Adrenal gland (tissue), 19 donors: ENCODE measurements at places on chromosomes 1 and 21.

DNA sequence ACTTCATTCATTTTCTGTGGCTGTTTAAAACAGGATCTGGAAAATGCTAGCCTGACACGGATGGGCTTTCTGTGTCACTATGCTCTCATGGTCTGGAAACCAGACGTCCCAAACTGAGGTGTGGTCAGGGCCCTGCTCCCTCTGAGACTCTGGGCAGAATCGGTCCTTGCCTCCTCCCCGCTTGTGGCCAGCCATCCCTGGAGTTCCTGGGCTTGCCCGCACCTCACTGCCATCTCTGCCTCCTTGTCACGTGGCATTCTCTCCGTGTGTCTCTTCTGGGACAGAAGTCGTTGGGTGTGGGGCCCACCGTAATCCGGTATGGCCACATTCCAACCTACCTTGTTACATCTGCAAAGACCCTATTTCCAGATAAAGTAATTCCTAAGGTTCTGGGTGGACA lies 10.1 kb upstream of the ACTRT2 start:
- DNase-seq = no peak

- no peak for DNase-seq
Measured at GRCh38 chr1:101394041-101394440, 157.2 kb downstream of the S1PR1 start.

GRCh38 chr1:60598041-60598910 lies 484.1 kb upstream of the NFIA start:
- no peak for DNase-seq

DNA sequence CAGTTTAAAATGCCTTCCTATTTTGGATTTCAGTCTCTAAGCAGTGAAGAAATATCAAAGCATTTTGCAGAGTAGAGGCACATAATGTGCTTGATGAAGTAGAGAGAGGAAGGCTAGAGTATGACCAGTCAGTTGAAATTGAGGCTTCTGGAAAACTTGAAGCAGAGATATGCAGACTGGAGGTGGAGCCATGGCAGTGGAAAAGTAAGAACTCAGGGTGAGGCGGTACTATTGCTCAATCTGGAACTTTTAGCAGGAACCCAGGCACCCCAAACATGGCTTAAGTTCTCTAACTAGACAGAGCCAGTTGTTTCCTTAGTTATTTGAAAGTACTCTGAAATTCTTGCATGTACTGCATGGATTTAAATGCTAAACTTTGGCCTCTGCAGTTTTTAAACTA lies 288.6 kb downstream of the HHAT start:
- DNase-seq = no peak

- no peak for DNase-seq
Measured at GRCh38 chr1:232820431-232820830, 15.2 kb downstream of the MAP10 start.

GRCh38 chr1:172252321-172252720 lies 168.2 kb upstream of the C1orf105 start:
- no peak for DNase-seq

DNA sequence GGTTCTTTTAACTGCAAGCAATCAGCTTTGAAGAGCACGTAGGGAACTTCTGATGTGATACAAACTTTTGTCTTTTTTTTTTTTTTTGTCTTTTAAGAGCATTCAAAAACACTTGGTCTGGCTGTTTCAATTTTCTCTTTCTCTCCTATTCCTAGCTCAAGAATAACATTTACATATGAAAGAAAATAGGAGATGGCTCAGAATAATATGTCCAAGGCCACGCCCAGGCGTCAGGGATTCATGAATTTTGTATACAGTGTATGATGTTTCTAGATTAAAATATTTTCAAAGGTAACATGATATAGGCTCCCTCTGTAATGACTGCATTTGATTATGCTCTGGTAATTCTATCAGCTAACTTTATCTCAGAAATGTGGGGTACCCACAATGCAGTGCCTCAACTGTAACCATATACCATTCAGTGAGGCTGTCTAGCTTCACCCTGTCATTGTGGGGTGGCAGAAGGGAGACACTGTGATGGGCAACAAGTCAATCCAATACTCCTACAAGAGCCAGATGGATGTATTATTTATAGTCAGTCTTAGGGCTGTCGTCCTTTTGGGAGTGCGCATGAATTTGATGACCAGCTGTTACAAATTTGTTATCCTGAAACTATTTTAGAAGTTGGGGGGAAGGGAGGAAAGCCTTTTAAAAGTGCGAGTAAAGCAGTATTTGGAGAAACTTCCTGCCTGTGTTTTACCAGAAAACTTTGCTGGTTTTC lies 1.5 kb upstream of the AKNAD1 start:
- no peak for DNase-seq

DNA sequence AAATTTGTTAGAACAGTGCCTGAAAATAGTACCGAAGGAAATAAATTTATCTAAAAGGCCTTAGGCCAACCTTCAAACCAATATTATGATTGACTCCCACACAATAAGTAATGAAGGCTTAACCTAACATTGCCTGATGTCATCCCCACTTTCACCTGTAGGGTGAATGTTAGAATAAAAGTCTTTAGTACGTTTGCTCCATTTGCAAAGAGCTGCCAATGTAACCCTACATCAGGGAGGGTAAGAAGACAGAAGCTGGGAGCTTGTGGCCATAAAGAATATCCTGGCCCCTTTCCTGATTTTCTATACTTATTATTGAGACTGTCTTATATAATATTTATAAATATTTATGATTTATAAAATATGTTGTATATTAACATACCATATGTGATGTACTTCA lies 661.8 kb upstream of the CXADR start:
- no peak for DNase-seq

GRCh38 chr1:203135636-203136305 lies 8.2 kb downstream of the ADORA1 start:
- no peak for DNase-seq

GRCh38 chr21:43757601-43758000 lies 18.5 kb downstream of the CSTB start:
- DNase-seq = peak; percentile 43

DNA sequence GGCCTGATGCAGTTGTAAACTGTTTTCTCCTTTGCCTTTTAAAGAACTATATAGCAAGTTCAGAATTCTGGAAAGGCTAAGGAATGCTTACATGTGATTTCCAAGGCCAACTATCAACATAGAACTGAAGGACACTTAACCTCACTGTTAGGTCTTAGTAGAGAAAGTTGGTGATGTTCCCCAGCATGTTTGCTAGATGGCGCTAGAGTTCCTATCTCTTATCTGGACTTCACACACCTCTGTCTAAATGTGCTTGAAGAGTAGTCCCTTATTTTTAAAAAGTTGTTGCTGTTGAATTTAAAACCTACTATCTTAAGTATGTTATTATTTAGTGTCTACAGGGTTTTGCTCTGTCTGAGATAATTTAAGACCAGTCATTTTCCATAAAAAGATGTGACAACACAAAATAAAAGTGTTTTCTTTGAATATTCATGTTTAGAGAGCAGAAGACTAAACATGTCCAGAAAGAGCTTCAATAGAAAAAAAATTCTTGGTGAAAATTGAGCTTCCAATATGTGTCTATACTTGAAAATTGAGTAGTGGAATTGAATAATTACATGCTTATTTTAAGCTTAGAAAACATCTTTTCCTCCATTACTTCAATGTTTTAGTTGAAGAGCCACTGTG lies 237.3 kb downstream of the S1PR1 start:
- no peak for DNase-seq

DNA sequence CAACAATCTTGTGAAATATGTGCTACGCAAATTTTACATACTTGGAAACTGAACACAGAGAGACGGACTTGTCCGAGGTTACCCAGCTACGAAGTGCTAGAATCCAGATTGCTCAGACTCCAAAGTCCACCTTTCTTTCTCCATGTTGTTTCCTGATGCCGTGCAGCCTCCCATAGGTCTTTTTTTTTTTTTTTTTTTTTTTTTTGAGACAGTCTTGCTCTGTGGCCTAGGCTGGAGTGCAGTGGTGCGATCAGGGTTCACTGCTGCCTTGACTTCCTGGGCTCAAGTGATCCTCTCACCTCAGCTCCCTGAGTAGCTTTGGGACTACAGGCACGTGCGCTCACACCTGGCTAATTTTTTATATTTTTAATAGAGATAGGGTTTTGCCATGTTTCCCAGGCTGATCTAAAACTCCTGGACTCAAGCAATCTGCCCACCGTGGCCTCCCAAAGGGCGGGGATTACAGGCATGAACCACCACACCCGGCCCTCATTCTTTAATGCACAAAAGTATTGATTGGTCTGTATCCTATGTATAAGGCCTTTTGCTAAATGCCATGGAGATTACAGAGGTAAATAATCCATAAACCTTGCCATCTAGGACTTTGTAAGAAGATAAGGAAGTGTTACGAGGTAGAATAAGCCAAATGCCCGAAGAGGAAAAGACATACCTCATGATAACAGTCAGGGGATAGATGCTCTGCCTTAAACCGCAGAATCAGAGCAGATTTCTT lies 92.8 kb downstream of the C1orf21 start:
- DNase-seq = no peak

GRCh38 chr1:64775113-64775512 lies 30.2 kb downstream of the RAVER2 start:
- DNase-seq = no peak

- DNase-seq = no peak
Measured at GRCh38 chr21:24939291-24939690, 668.0 kb downstream of the MRPL39 start.

- no peak for DNase-seq
Measured at GRCh38 chr1:59635097-59635496, 179.7 kb upstream of the HOOK1 start.

- no peak for DNase-seq
Measured at GRCh38 chr1:36159614-36160387, 3.8 kb downstream of the MAP7D1 start.

DNA sequence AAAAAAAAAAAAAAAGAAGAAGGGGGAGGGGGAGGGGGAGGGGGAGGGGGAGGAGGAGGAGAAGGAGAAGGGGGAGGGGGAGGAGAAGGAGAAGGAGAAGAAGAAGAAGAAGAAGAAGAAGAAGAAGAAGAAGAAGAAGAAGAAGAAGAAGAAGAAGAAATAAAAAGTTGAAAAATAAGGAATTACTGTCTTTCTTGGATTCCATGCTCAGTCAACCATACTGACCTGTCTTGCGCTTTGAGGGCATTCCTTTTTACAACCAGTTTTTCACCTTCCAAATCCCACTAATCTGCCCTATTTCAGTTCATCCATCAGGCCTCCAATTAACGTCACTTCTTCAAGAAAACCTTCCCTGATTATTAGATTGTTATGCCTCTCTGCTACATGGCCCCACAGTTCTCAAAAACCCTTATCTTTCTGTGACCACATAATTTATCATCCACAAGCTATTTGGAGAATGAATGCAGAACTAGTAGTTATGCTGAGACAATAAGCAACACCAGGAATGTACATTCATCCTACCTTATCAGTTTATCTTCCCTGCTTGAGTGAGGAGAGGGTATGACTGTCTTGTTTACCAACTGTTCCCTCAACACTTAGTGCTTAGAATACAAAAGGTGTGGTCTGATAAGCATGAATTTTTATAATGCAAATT lies 57.5 kb upstream of the GUCA2A start:
- DNase-seq = no peak

DNA sequence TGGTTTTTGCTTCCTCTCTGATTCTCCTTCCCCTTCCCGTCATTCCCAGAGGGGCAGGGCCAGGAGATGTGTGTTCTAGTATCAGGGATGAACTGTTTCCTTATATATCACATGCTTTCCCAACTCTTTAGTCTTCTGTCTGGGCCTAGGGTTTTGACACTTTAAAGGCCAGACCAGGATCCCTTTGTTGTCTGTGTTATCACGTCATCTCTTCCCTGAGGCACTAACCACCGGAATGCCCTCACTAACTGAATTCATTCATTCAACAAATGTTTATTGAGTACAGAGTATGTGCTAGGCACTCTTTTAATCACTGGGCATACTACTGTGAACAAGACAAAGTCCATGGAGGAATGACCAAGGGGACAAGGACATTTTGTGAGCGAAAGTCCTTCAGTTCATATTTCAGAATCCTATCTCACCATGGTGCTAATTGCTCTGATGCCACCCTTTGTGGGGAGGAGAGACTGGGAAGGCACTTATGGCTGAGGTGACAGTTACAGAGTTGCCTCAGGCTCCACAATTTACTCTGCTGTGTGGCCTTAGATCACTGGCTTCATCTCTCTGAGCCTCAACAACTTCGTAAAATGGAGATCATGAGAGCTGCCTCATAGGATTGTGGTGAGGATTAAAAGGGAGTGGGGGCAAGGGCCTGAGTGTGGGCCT lies 12.0 kb upstream of the ZNF362 start:
- no peak for DNase-seq

DNA sequence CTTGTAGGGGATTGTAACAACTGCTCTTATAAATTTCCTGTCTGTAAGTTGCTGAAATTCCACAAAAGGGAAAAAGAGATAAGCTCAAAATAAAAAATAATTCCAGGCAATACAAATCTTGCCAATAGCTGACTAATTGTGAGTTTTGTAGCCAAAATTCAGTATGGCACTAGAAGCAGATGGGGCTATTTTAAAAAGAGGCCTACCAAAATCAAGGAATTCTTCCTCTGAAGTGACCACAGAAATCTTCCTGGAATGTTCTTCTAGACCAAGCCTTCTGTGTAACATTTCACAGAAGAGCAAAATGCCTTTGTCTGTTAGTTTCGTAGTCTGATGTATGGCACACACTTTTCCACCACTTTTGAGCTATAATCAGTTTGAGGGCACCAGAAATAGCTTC lies 127.6 kb downstream of the CYYR1 start:
- DNase-seq = no peak

GRCh38 chr1:56917356-56917755 lies 48.5 kb downstream of the C8B start:
- no peak for DNase-seq

DNA sequence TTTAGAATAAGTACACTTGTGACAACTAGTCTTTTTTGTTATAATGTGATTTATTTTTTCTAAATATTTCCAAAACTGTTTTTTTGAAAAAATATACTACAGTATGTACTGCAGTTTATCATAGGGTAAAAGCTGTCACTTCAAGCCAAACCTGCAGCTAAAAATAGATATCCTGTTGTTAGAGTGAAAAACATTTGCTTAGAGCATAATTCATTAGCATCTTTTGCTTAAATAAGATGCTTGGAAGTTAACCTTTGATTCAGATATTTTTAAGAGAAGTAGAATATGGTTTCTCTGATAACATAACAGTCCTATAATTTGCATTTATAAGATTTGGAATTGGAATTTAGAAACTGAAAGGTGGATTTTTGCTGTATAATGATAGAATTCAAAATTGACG lies 21.5 kb downstream of the PRKACB start:
- no peak for DNase-seq

DNA sequence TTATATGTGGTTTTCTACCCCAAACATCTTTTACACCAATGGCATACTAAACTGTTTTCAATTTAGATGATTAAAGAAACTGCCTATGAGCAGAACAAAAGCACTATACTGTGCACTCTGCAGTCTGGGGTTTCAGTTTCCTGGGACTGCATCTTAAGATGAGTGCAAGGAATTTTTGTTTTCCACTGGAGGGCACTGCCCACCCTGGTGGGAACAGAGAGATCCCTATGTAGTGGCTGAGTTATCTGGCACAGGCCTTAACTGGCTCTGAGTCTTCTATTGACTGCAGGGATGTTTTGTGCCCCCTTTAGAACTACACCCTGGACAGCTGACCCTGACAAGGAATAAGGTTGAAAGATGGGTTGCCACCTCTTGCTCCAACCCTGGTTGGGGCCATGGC lies 12.0 kb downstream of the PROK1 start:
- no peak for DNase-seq
